ENCODE measurements at places on chromosomes 1 and 21. TPM values are rescaled to one million over a fixed set of nuclear protein-coding genes. Genes with fewer than 3 reads are reported as not detected.

SLC44A3 gene
- 3.7 TPM for total RNA-seq

RAB3B gene
- not detected for total RNA-seq

C21orf58 gene
- total RNA-seq = 1.0 TPM

DNA sequence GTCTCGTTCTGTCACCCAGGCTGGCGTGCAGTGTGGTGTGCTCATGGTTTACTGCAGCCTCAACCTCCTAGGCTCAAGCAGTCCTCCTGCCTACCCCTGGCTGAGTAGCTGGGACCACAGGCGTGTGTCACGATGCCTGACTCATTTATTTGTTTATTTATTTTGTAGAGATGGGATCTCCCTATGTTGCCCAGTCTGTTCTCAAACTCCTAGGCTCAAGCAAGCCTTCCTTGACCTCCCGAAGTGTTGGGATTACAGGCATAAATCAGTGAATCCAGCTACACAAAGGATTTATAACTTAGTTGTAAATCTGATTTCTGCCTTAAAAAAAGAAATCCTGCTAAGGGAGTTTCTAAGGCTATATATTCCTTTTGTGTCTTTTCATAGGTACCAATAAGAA, 30.5 kb upstream of the ZNF496 start:
- no peak for DNase-seq

DNA sequence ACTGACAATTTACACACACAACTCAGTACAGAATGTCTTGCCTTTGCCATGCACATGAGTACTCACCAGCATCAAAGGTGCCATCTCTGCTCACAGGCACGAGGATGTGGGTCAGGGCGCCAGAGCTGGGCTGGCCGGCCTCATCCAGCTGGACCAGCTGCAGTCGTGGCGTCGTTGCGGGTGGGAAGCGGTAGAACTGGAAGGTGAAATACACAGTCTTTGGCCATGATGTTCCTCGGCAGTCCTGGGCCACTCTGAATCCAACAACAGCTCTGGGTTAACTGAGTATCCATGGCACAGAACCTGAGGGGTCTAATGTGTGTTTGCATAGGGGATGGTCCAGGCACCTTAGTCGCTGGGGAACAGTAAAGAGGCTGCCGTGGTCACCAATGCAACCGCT, 87.7 kb downstream of the NPHP4 start:
- no peak for DNase-seq

DNA sequence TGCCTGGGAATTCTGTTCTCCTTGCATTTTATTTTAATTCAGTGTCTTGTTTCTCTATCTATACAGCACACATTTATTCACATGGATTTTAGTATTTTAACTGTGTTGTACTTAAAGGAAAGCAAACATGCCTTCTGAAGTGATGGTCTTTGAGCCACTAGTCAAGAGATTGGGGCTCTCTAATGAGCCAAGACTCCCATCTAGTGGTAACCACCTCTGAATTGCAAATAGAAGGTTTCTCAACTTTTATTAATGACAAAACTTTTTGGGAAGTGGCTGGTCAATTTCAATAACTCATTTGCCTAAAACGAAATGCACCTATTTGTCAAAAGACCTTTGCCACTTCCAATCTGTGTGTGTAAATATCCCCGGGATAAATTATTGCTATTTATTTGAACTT, 199.6 kb downstream of the LTN1 start:
- DNase-seq = no peak

- DNase-seq = peak; percentile 83
These were observed 40.9 kb upstream of the TMEM52 start for GRCh38 chr1:1959840-1960479.

- DNase-seq = no peak
These were observed 130.6 kb downstream of the EDEM3 start for GRCh38 chr1:184624051-184624450.

DNA sequence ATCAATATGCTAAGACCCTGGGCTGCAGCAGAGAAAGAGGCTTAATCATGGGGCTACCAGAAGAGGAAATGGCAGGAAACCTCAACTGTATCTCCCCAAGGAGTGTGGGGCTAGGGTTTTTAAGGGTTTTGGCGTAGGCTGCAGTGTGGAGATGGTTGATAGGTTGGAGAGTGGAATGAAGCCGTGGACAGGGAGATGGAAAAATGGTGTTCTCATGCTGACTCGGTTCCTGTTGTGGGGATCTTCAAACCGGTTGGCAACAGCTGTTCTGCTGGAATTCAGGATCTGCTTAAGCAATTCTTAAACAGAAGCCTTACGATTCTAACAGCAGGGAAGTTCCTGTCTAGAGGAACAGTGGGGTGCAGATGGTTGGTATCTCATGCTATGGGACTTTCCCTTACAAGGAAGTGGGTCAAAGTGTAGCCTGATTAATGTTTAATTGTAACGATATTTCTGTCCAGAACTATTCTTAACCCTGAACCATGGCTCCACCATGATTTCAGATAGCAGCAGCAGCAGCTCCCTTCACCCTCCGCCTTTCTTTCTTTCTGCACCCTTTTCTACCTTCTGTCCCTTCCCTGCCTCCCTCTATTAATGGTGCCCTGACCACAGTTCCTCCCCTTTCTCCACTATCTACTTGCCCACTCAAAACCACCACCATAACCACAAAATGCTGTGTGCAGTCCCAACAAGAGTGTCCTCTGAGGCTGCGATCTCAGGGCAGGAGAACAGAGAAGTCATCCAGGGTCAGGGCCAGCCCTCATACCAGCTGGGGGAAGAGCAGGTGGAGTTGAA, 30.8 kb downstream of the RSPH1 start:
- DNase-seq = no peak

- no peak for DNase-seq
These were observed 6.2 kb downstream of the CROCC start for GRCh38 chr1:16927711-16928485.

Measured in left cardiac atrium (tissue), 4 donors.